ENCODE measurements at places on chromosomes 5 and 9. TPM values are rescaled to one million over a fixed set of nuclear protein-coding genes. Genes with fewer than 3 reads are reported as not detected.

DNA sequence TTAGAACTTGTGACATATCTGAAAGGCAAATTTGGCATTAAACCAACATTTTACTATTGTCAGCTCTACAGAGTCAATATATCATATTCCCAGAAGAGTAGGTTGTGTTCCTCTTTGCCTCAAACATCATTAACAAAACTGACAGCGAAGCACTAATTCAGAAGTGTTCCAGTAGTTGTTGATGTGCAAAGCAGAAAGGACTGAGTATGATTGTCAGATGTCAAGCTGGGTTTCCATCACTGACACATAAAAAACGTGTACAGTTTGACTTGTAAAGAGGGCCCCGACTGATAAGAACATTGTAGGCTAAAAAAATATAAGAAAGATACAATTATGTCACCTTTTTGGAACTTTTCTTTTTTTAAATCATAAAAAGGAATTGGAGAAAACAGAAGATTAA is 101.5 kb upstream of the ZNF608 start:
- no peak for DNase-seq

GRCh38 chr5:144004146-144004545 is 166.3 kb downstream of the YIPF5 start:
- DNase-seq, result no peak

Gene RNF224
- total RNA-seq, result not detected

Gene UNC5A
- 0.34 TPM for total RNA-seq

- DNase-seq, result no peak
Observed at GRCh38 chr9:134854541-134854981, 26.0 kb upstream of the FCN2 start.

Gene TXNDC8
- total RNA-seq, result not detected

- DNase-seq, result no peak
Observed at GRCh38 chr5:133688391-133688790, 76.0 kb upstream of the FSTL4 start.

Data from dermis blood vessel endothelial cell (primary cell).